ENCODE measurements at places on chromosomes 12 and 14.

- DNase-seq = no peak
Measured at GRCh38 chr12:112936264-112936663, 2.0 kb upstream of the OAS3 start.

DNA sequence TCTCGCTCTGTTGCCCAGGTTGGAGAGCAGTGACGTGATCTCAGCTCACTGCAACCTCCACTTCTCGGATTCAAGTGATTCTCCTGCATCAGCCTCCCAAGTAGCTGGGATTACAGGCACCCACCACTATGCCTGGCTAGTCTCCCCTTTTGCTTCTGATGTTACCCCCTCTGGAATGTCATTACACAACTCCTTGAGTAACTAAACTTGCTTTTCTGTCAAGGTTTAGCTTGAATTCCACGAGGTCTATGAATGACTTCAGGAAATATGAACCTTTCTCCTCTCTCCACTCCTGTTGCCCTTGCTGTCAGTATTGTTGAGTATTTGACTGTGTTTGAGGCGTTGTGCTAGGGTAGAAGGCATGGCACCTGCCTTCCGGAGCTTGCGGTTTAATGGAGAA, 16.8 kb upstream of the RTRAF start:
- no peak for DNase-seq

DNA sequence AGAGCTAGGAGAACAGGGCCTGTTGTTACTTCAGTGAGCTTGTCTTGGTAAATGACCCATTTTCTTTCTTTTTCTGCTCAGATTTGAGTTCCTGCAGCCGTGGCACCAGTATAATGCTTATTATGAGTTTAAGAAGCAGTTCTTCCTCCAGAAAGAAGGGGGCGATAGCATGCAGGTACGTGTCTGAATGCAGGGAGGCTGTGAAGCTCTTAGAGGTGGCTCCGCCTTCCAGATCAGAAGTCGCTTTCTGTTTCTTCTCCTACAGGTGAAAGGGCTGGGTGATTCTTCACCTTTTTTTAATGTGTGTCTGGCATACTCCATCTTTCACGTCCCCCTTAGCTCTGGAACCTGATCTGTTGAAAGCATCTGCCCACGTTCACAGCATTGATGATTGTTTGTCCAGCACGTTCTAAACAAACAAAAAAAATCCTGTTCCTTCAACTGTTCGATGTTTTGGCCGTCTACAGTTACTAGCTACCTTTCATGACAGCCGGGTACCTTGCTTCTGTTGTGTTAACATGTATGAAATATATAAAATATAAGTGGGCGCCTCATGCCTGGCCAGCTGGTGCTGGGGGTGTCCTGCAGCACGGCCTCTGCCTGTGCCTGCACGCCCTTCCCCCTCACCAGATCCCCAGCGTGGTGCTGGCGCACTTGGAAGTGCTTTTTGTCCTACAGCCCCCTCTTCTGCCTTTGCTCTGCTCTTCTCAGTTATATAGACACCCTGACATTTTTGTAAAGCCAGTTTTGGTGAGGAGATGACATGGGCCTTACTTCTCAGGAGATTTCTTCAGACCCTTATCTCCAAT, 44.6 kb downstream of the SFSWAP start:
- no peak for DNase-seq

DNA sequence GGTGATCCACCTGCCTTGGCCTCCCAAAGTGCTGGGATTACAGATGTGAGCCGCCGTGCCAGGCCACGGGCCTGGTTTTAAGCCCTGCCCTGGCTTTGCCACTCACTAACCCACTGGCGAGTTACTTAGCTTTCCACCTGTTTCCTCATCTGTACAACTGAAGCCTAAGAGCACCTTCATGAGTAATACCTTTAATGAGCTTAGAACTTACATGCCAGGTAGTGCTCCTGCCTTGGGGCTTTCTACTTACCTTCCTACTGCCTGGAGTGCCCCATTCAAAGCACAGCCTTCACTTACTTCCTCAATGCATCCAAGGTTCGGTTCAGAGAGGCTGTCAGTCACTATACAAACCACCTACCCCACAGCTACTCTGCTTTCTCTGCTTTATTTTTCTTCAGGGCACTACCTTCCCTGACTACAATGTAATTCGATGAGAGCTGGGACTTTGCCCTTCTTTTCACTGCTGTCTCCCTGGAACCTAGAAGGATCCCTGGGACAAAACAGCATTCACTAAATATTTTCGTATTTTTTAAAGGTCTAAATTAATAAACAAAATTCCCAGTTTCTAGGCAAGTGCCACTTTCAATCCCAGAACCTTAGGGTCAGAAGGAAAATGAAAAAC, 13.8 kb downstream of the ZCCHC8 start:
- no peak for DNase-seq

DNA sequence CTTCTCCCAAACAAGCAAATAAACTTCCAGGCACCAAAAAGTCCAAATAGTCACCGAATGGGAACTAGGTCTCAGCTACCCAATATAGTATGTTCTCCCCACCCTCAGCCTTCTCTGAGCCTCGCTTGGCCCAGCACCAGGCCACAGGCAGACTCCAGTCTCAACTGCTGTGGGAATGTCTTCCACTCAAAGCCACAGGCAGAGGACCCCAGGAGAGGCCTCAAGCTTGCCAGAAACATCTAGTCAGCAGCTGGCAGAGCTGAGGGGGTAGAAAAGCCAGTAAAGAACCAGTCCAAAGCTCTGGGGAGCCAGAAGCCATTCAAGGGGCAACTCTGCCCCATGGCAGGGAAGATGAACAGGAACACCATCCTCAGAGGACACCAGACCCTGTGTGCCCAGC, 41.8 kb downstream of the FMNL3 start:
- no peak for DNase-seq

GRCh38 chr12:13135371-13136178, 32.1 kb upstream of the GSG1 start:
- DNase-seq = peak; percentile 92

DNA sequence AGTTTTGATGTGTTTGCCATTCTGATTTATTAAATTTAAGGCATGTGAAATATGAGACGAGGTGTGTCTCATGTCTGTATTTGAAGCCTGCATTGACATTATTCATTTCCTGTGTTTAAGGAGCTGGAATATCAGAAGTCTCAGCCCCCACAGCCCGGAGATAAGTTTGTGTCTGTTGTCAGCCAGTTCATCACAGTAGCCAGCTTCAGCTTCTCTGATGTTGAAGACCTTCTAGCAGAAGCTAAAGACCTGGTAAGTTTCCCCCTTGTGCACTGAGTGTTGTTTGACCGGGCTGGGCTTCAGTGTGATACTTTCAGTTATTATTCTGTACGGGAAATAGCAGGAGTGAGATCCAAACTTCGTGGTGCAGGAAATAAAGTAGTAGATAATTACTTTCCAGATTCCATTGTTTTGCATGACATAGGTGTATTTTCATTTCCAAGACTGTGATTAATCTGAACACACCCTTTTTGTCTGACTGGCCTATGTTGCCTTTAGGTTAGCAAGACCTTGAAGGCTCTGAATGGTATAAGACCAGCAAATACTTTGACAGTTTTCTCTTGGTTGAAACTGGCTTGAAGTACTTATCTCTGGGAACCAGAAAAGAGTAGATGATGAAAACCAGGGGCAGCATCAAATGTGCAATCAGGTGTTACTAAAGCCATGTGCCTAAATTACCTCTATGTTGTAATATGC, 101.5 kb downstream of the GPR135 start:
- DNase-seq = no peak

- no peak for DNase-seq
Measured at GRCh38 chr12:130427381-130427887, 89.7 kb downstream of the PIWIL1 start.

DNA sequence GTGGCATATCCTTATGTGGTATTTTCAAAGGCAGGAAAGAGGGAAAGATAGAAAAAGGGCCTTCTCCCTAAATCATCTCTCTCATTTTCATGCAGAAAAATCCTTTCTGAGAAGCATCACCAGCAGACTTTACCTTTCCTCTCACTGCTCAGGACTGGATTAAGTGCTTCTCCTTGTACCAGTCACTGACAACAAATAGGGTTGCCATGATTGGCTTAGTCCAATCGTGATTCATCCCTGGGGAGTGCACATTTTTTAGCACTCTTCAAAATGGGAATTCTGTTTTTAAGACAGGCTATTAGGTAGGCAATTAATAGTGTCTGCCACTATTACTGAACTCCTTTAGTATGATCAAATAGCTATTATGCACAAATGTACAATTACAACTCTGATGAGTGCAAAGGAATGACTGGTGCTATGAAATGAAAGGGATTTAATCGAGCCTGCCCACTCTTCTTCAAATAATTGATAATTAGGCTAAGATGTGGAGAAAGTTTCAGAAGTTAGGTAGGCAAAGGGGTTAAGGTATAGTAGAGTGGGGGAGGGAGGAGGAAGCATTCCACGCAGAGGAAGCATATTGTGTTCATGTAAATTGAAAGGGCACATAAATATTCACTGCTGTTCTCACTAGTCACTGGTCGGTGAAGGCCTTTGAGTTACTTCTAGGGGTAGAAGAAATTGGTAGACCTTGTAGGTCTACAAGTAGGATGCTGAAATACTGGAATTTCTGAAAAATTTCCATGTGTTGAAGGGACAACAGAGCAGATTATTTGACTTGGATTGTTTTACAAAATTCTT, 84.0 kb downstream of the MSRB3 start:
- peak; percentile 6 for DNase-seq

DNA sequence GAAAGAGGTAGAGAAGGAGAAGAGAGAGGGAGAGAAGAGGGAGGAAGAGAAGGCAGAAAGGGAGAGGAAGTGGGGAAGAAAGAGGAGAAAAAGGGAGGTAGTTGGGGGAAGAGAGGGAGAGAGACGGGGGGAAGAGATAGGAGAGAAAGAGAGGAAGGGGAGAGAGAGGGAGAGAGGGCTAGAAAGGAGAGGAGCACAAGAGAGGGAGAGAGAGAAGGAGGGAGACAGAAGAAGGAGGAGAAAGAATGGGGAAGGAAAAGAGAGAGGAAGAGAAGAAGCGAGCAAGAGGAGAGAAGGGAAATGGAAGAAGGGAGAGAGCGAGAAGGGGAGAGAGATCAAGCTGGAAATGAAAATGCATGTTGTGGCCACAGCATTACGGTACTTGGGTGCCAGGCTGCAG, 1368.4 kb upstream of the TMEM132C start:
- DNase-seq = no peak

DNA sequence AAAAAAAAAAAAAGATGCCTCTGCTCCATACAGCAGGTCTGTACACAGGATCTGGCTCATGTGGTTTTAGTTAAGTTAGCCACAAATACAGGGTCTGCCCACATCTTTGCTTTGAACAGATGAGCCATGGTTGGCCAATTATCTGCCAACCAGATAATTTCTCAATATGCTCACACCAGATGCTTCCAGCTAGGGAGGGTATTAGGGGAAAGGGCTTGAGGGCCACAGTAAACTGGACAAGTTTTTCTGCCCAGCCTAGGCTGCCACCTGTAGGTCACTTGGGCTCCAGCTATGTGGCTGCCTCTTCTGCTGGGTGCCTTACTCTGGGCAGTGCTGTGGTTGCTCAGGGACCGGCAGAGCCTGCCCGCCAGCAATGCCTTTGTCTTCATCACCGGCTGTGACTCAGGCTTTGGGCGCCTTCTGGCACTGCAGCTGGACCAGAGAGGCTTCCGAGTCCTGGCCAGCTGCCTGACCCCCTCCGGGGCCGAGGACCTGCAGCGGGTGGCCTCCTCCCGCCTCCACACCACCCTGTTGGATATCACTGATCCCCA, 776 bp downstream of the RDH5 start:
- peak; percentile 98 for DNase-seq

GRCh38 chr12:15268927-15269552, 47.8 kb upstream of the RERG start:
- peak; percentile 75 for DNase-seq

DNA sequence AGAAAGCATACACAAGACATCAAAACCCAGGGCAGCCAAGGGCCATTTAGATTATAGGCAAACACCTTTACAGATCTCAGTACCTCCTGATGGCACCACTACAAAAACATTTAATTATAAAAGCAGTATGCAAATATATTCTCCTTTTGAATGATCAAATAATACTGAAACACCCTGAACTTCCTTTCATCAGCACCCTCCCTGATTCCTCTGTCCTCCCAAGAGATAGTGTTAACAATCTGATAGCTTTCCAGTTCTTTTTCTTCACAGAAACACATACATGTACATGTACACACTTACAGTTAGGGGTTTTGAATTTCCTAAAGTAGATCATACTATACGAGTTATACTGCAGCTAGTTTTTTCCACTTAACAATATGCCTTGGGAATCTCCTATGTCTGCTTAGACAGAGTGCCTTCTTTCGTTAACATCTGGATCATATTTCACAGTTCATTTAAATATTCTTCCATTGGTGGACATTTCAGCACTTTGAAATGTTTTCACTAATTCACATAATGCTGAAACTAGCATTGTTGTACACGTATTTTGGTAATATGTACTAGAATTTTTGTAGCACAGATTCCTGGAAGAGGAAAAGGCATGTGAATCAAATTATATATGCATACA, 35.2 kb downstream of the TDG start:
- no peak for DNase-seq

DNA sequence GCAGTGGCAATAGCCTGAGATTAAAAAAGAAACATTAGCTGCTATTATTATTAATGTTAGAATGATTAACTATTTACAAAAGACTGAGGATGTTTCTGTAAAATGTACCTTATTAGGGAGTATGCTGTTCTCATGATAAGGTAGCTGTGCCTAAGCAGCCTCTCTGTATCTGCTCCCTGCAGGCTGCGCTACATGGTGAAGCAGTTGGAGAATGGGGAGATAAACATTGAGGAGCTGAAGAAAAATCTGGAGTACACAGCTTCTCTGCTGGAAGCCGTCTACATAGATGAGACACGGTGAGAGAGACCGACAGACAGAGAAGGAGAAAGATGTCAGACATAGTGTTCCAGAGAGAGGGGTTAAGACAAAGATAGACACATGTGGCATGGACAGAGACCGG, 17.4 kb downstream of the PDE1B start:
- no peak for DNase-seq

GRCh38 chr14:92253381-92253894, 69.5 kb upstream of the SLC24A4 start:
- no peak for DNase-seq

DNA sequence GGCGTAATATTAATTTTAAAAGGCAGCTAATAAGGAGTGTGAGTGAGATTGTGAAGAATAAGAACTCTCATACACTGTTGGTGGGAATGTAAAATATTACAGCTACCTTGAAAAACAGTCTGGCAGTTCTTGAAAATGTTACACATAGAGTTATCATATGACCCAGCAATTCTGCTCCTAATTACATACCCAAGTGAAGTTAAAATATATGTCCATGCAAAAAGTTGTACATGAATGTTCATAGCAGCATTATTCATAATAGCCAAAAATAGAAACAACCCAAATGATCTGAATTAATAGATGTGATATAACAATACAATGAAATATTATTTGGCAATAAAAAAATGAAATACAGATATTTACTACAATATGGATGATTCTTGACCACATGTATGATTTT, 68.2 kb downstream of the RASSF8 start:
- no peak for DNase-seq

GRCh38 chr14:68397371-68397811, 395.5 kb downstream of the ZFP36L1 start:
- no peak for DNase-seq

DNA sequence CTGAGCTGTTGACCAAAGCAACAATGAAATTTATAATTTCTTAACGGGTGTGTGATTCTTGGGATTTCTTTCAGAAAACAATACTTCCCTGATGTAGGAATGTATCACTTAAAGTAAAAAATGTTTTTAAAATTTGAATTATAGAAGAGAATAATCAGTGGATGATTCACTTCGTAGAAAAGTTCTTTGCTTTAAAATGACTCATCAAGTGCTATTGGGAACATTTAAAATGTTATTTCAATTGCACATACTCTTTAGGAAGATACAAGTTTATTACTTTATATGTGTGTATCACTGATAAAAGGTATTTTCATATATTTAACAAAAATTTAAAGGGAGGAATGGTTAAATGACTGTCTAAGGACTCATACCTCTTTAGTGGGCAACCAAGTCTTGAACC, 155.3 kb downstream of the PDE3A start:
- no peak for DNase-seq

Measured in HFFc6 (cell line).